ENCODE measurements at places on chromosomes 6 and 20.

- DNase-seq, result no peak
Observed at GRCh38 chr20:24185791-24186190, 197.2 kb upstream of the GGTLC1 start.

DNA sequence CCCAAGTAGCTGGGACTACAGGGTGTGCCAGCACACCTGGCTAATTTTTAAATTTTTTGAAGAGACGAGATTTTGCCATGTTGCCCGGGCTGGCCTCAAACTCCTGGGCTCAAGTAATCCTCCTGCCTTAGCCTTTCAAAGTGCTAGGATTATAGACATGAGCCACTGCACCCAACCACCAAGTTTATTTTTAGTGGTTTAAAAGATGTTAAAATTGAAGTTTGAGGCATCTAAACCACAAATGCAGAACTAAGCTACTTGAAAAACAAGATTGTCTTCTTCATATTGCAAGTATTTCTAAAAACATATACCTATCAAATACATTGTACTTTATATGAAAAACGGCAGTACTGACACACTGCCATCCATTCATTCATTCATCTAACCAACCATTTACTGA lies 31.6 kb downstream of the WASF1 start:
- DNase-seq, result no peak

- DNase-seq, result no peak
Observed at GRCh38 chr6:2739335-2739734, 11.4 kb downstream of the MYLK4 start.

DNA sequence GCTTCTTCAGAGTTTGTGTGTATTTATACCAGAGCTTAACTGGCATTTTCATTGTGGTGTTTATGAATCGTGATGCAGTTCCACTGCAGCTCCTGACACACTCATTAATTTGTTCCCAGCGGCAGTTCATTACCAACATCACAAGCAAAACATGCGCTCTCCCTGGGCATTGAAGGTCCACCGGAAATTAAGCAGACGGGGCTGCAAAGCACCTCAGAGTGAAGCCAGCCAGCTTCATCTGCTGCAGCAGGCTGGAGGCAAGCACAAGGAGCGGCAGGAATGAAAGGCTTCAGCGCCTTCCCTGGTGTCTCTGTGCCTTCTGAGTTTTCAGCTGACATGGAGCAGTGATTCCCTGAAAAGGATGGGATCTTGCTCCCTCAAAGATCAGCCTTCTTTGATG lies 246.0 kb upstream of the SPTLC3 start:
- DNase-seq, result no peak

DNA sequence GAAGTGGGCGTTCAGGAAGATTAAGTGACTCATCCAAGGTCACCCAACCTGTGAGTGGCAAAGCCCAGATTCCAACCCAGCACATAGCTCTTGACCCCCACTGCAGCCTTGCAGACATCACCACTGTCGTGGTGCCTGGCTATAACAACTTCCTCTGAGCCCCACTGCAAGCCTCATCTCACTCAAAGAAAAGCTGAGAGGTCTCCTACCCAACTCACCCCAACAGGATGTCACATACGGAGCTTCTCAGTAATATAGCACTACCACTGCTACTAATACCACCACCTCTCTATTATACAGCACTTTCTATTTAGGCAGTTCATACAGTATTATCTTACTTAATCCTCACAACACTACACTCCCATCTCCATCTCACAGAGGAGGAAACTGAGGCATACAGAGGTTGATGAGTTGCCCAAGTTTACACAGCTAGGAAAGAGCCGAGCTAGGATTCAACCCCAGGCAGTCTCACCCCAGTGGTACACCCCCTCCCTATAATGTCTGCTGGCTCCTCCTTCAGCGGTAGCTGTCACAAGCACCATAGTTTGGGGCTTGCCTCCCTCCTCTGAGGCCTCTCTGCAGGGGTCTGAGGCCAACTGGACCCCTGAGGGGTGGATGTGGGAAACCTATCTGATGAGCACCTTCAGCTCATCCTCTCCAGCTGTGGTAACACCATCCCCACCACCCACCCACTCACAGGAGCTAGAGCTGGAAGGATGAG lies 19.5 kb downstream of the TFEB start:
- DNase-seq, result no peak

GRCh38 chr20:49868964-49869363 lies 46.4 kb downstream of the SPATA2 start:
- no peak for DNase-seq

DNA sequence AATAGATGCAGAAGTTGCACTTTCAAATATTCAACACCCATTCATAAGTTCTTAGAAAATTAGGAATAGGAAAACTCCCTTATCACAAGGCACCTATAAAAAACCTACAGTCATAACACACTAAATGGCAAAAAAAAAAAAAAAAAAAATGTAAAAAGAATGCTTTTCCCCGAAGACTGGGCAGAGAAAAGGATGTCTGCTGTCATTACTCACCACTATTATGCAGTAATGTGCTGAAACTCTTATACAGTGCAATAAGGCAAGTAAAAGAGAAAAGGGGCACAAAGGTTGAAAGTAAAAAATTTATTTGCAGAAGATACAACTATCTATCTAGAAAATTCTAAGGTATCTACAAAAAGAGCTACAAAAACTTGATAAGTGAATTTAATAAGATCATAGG lies 607.8 kb upstream of the ARID1B start:
- DNase-seq, result no peak

DNA sequence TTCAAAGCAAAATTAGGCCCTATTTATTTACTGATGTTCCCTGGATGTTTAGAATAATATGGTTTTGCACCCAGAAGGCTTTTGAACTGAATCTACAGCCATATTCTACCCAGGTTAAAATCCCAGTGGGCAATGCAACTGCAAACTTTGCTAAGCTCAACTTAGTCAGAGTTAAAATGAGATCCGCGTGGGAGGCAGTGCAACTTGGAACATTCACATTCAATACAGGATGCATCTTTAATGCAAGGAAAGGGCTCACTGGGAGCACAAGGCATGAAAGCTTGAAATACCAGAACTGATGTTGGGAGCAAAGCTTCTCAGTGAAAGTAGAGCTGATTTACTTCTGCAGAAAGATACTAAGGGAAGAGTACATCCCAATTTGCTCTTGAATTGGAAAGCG lies 281.2 kb upstream of the DEFB112 start:
- DNase-seq, result no peak
